Stimulated activated CD8-positive, alpha-beta memory T cell treated with anti-CD3 and anti-CD28 coated beads, Interleukin-7, amount 100 ng/mL, for 1 hour (primary cell): ENCODE measurements at places on chromosomes 2 and 18.

GRCh38 chr18:35378574-35378896, 1.4 kb upstream of the ZNF396 start:
- no peak for DNase-seq

DNA sequence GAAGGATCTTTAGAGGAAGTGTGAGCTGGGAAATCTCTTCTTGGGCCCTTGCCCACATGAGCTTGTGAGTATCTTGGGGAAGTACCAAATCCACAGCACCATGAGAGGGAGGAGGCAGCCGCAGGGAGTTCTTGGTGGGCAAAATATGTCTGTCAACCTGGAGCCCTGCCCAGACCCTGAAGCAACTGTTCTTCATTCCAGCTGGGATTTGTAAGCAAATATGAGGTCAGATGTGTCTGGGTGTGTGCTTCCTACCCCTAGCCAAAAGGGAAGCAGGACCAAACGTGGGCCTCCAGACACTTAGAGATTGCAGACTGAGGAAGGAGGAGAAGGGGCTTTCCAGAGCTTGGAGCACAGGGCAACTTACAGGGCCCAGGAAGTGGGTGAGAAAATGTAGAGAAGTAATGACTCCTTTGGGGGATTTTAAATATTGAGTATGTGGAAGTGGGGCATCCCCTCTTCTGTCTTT, 41.9 kb downstream of the TMEM247 start:
- no peak for DNase-seq

GRCh38 chr2:223586261-223586660, 15.9 kb downstream of the SCG2 start:
- no peak for DNase-seq

DNA sequence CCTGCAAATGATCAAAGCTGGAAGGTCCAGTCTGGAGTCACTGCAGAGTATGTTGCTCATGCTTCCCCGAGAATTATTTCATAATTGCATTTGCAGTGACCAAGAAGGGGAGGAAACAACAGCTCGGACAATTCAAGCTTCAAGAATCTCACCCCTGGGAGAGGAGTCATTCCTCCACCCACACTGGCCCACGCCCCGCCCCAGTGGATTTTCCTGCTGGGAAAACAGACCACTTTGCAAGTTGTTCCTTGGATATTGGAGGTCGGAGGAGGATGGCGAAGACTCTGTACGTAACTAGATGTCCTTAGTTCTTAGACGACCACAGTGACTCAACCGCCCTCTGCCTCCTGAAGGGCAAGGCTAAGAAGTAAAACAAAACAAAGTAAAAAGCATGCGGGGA, 159.4 kb downstream of the TPO start:
- no peak for DNase-seq

DNA sequence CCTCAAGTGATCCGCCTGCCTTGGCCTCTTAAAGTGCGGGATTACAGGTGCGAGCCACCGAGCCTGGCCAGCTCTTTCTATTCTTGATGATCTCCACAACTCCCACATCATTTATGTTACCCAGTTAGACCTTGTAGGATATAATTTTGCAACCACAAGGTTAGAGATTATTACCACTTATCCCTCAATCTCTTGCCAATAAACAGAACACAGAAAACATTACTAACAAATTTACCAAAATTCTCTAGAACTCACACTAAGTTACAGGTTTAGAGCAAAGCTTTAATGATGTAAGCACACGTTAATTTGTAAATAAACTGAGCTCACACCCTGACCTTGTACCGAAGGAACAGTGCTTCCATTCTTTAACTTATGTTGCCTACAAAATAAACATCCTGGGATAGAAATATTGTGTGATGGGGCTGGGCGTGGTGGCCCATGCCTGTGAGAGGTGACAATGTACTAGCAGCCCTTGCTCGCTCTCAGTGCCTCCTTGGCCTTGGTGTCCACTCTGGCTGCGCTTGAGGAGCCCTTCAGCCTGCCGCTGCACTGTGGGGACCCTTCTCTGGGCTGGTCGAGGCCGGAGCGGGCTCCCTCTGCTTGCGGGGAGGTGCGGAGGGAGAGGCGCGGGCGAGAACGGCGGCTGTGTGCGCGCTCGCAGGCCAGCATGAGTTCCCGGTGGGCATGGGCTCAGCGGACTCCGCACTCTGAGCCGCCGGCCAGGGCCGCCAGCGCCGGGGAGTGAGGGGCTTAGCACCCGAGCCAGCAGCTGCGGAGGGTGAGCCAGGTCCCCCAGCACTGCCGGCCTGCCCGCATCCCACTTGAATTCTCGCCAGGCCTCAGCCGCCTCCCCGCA, 42.1 kb upstream of the ITSN2 start:
- DNase-seq = no peak
